ENCODE measurements at places on chromosomes 2 and 18.

DNA sequence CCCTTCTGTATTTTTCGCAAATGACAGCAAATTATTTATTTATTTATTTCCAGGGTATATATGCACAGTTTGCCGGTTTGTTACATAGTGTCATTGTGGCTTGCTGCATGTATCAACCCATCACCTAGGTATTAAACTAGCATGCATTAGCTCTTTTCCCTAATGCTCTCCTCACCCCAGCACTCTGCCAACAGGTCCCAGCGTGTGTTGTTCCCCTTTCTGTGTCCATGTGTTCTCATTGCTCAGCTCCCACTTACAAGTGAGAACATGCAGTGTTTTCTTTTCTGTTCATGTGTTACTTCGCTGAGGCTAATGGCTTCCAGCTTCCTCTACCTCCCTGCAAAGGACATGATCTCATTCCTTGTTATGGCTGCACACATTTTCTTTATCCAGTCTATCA, 592.3 kb downstream of the TRIB2 start:
- no peak for DNase-seq

DNA sequence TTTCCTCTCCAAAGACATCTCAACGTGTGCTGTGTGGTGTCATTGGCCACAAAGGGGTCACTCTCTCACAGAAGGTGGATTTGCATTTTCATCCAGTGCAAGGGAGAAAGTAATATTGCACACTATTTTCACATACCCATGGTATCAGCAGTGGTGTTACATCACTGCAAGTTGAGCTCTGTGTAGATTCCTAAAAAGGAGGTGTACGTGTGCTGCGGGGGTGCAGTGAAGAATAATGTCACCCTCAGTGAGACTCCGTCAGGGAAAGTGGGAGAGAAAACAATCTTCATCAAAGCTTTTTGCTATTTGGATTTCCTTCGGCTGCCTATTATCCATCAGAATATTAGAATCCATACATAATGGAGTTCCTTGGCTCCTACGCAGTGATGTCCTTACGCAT, 733.8 kb upstream of the FANCL start:
- DNase-seq, result no peak

DNA sequence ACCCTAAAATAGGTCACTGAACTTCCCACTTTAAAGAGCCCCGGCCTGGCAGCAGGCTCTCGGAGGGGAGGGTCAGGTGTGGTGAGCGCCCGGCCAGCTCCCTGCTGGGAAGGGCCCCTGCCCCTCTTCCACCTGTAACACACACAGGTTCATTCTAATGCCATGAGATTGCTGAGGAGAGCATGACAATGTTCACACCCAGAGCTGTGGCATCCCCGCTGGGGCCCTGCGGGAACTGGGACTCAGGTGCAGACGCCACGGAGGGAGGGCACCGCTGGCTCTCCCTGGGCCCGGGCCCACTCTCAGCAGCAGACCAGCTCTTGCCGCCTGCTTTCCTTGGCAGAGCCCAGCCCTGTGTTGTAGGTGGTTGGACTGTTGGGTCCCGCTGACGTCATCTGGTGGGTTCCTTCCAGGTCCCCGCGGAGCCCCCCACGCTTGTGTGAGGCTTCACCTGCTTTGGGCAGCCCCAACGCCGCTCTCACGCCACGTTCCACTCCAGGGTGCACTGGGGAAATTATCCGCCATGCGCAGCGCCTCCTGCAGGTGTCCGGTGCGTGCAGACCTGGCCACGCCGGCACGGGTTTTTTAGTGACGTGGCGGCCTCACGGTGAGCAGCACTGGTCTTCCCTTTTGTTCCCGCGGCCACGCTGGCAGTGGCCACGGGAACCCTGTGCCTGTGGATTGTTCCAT, 50.4 kb upstream of the KCNG2 start:
- DNase-seq, result no peak

- DNase-seq, result no peak
Observed at GRCh38 chr18:40676668-40677067, 1278.4 kb upstream of the PIK3C3 start.
